Activated naive CD4-positive, alpha-beta T cell (primary cell): ENCODE measurements at places on chromosomes 3 and 15.

- DNase-seq = no peak
These were observed 44.0 kb upstream of the SEC22A start for GRCh38 chr3:123157598-123158287.

- no peak for DNase-seq
These were observed 45.6 kb downstream of the DNASE1L3 start for GRCh38 chr3:58164906-58165821.

DNA sequence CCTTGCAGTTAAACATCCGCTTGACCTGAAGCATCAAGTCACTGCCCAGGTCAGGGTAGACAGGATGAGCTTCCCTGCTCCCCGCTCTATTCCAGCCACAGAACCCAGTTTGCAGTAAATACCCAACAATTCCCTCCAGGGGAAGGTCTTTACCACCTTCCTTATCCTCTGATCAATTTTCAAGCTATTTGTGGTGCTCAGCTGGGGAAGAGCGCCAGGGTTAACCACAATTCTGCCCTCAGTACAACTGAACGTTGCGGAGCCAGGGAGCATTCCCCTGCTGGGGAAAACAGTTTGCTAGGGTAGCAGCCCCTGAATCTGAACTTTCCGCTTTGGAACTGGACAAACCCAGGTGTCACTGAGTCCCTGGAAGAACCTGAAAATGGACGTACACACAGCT, 28.5 kb downstream of the RBPMS2 start:
- DNase-seq = no peak

DNA sequence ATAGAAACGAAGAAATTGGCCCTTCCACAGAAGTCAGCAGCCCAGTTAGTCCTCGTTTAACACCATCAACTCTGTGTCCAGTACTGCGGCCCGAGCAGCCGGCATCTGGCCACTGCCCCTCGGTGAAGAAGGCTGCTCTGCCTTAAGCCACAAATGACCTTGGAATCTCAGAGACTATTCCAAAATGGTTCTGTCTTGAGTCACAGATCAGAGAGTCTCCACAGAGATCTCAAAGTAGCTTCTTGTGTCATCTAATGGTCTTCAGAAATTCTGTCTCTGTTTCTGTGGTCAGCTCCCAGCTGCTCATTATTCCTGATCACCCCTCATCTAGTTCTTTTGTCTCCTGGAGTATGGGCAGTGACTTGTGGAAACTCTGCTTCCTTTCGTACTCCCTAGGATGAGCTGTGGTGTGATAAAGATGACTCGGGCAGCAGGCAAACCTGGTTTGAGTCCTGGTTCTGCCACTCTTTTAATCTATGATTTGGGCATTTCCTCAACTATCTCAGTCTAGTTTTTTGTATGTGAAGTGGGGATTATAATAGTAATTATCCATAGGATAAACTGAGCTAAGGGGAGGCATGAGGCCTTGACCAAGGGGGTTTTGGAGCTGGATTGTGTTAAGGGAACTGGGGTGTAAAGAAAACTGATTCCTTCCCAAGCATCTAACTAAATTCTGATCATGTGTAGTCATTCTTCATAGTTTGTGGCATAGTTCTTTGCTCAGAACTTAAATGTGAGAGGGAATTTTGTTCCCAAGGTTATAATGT, 22.6 kb downstream of the CRTC3 start:
- DNase-seq = no peak

DNA sequence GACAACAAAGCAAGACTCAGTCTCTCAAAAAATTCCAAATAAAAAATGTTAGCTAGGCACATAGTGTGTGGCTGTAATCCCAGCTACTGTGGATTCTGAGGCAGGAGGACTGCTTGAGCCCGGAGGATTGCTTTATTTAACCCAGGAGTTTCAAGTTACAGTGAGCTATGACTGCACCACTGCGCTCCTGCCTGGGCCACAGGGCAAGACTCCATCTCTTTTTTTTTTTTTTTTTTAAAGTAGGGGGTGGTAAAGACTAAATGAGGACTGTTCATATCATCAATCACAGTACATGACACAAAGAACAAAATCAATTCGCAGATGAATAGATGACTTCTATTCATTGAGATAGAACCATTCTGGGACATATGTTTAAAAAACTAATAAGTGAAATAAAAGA, 48.1 kb downstream of the ACAP2 start:
- DNase-seq = no peak

- no peak for DNase-seq
These were observed 721 bp downstream of the P2RY1 start for GRCh38 chr3:152835601-152836102.

GRCh38 chr15:90550919-90551318, 21.2 kb downstream of the CRTC3 start:
- DNase-seq = no peak
